ENCODE measurements at places on chromosomes 6 and 20. TPM values are rescaled to one million over a fixed set of nuclear protein-coding genes. Genes with fewer than 3 reads are reported as not detected.

MOXD1 gene
- 0.39 TPM for total RNA-seq

ALDH8A1 gene
- 4.5 TPM for total RNA-seq

RIMS1 gene
- total RNA-seq = not detected

SLC22A7 gene
- total RNA-seq = not detected

HLA-DMB gene
- total RNA-seq = 19.2 TPM

FLOT1 gene
- 206 TPM for total RNA-seq

ULBP2 gene
- total RNA-seq = 2.9 TPM

All from T-helper 1 cell treated with Interleukin-12 subunit alpha and Interleukin-12 subunit beta and Interleukin-4 antibody, amounts not matched to agents 30 ng/mL and 1 ng/mL, for 36 hours (primary cell).